ENCODE measurements at places on chromosomes 6 and 20. TPM values are rescaled to one million over a fixed set of nuclear protein-coding genes. Genes with fewer than 3 reads are reported as not detected.

The PRDM13 gene
- not detected for total RNA-seq

The SLA2 gene
- total RNA-seq: 1.3 TPM

GRCh38 chr6:14108571-14109410 is 8.8 kb upstream of the CD83 start:
- peak; percentile 49 for DNase-seq

DNA sequence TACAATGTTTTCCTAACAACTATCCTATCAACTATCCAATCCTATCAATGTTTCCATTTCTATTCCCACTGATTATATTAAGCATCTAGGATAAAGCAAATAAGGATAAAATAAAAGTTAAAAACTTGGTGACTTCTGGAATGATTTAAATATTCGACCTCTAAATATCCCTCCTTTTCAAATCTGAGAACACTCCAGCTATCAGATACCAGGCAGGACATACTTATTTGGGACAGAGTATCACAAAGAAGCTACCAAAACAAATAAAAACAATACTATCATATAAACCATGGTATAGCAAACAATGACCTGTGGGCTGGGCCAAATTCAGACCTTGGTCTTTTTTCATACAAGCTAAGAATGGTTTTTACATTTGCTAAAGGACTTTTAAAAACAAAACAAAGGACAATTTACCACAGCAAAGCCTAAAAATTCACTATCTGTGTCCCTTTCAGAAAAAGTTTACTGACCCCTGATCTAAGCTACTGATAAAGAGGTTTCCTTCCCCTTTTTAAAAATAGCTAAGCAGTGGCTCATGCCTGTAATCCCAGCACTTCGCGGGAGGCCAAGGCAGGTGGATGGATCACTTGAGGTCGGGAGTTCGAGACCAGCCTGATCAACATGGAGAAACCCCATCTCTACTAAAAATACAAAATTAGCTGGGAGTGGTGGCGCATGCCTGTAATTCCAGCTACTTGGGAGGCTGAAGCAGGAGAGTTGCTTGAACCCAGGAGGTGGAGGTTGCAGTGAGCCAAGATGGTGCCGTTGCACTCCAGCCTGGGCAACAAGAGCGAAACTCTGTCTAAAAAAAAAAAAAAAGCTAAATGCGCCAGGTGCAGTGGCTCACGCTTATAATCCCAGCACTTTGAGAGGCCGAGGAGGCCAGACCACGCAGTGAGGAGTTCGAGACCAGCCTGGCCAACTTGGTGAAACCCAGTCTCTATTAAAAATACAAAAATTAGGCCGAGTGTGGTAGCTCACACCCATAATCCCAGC is 6.0 kb downstream of the NUP153 start:
- no peak for DNase-seq

- peak; percentile 82 for DNase-seq
Measured at GRCh38 chr20:57435498-57436222, 44.5 kb downstream of the RBM38 start.

DNA sequence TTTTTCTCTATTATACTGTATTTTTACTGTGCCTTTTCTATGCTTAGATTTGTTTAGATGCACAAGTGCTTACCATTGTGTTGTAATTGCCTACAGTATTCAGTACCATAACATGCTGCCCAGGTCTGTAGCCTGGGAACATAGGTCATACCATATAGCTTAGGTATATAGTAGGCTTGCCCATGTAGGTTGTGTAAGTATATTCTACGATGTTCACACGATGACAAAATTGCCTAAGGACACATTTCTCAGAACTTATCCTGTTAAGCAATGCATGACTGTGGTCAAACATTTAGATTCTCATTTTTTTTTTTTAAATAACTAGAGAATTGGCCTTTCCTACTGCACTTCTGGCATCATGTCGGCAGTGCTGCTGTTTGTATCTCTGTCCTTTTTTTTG is 253.7 kb upstream of the SUPT3H start:
- no peak for DNase-seq

- no peak for DNase-seq
Measured at GRCh38 chr20:14189794-14190402, 147.5 kb downstream of the FLRT3 start.

DNA sequence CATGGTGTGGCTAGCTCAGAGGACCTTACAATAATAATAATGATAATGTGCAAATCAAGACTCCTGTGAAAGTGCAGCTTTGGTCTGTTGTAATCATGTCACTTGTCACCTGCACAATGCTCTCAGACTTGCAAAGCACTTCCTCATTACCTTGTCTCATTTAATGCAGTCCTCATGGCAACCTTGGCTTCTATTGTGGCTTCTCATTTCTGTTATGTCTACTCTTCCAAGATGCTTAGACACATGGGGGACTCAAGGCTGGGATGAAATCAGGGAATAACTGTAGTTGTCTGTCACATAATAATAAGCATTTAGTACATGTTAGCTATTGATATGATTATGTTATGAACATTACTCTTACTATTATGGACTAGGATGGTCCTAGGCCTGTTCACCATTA is 484.2 kb downstream of the PTPRT start:
- DNase-seq: no peak

DNA sequence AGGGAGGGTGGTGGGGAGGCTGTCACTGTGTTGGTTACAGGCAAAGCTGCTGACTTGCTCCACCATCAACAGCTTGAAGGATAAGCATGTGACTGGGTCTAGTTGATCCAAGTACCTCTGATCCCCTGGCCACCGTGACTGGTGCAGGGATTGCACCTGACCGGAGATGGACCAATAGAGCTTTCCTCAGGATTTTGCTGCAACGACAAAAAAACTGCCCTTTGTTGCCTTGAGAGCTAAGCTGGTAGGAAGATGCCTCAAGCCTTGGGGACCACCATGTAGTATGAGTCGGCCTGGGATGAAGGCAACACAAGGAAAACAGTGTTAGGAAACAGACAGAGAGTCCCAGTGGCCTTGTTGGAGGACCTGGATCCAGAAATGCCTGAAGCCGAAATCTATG is 1.8 kb downstream of the OCSTAMP start:
- DNase-seq: no peak

DNA sequence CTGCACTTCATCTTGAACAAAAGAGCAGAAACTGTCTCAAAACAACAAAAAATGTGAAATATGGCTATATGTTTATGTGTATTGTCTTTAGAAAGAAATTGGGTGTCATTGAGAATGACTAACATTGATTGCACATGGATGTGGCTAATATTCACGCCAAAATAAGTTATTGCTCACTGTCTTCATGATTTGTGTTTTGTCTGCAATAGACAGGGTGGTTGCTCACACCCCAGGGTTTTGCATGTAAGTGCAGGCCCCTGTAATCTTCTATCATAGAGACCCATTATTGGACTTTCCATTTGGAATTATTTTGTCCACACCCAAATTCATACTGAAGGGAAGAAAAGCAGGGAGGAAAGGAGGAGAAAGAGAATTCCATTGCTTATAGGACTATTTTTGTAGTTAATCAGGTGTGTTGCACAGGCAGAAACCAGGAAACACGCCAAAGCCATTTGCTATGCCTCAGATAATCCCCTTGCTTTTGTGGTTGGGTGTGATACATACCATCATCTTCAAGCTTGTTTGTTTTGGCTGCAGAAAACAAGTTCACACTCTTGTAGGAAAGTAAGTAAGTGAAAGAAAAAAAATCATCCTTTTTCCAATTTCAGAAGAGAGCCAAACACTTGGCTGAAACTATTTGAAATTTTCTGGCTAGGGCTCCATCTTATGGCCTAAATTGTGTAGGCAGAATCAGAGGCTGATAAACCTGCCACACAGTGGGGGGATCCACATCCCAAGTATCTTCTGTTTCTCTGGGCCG is 214.1 kb downstream of the COL12A1 start:
- DNase-seq: peak; percentile 31

GRCh38 chr6:119197271-119197670 is 118.8 kb upstream of the FAM184A start:
- DNase-seq: no peak

GRCh38 chr20:19738951-19739350 is 19.1 kb upstream of the RIN2 start:
- no peak for DNase-seq

Data from stomach (tissue), 19 donors.